Activated naive CD8-positive, alpha-beta T cell treated with anti-CD3 and anti-CD28 coated beads, Interleukin-2, amount 50 U/mL, for 24 hours (primary cell): ENCODE measurements at places on chromosomes 7 and 10.

- DNase-seq, result no peak
Observed at GRCh38 chr7:155303897-155304296, 6.2 kb downstream of the INSIG1 start.

- DNase-seq, result peak; percentile 57
Observed at GRCh38 chr7:129438839-129439651, 4.8 kb downstream of the STRIP2 start.

- no peak for DNase-seq
Observed at GRCh38 chr10:126070476-126071215, 174.3 kb downstream of the FANK1 start.

- DNase-seq, result no peak
Observed at GRCh38 chr7:107016312-107016711, 28.2 kb upstream of the PRKAR2B start.

DNA sequence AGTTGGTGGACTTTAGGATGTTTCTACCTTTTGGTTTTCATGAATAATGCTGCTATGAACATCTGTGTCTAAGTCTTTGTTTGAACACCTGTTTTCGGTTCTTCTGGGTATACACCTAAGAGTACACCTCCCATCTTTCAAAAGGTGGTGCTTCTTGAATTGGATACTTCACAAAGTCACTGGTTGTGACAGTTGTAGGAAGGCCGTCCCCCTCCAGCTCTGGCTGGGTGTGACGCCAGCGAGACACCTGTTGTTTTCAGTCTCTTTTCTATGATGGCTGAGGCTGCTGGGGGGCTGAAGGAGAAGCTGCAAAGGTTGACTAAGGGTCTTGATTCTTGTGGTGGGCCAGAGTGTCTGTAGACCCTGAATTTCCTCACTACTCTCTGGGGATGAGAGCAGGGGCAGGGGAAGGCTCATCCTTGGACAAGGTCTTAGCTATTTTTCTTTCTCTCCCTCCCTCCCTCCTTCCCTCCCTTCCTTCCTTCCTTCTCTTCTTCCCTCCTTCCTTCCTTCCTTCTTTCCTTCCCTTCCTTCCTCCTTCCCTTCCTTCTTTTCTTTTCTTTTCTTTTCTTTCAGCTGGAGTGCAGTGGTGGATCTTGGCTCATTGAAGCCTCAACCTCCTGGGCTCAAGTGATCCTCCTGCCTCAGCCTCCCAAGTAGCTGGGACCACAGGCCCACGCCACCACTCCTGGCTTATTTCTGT, 5.6 kb downstream of the NEURL1 start:
- no peak for DNase-seq

- DNase-seq, result no peak
Observed at GRCh38 chr7:82442492-82443035, 1.0 kb downstream of the CACNA2D1 start.

GRCh38 chr10:69647126-69647525, 17.1 kb downstream of the FAM241B start:
- DNase-seq, result no peak

- no peak for DNase-seq
Observed at GRCh38 chr7:103031781-103032180, 42.8 kb downstream of the FBXL13 start.

DNA sequence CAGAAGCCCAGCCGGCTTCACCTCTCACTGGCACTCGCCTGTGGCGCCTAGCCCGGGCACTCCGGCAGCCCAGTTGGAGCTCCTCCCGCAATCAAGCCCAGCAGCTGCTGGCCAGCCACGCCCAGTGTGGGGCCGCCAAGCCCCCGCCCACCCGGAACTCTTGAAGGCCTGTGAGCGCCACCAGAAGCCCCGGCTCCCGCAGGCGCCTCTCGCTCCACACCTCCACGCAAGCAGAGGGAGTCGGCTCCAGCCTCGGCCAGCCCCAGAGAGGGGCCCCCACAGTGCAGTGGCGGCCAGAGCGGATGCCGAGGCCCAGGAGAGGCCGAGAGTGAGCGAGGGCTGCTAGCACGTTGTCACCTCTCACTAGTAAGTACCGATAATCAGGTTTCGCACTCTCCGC, 240.7 kb downstream of the TFEC start:
- DNase-seq, result no peak

GRCh38 chr7:2018569-2019460, 213.9 kb downstream of the MAD1L1 start:
- no peak for DNase-seq

DNA sequence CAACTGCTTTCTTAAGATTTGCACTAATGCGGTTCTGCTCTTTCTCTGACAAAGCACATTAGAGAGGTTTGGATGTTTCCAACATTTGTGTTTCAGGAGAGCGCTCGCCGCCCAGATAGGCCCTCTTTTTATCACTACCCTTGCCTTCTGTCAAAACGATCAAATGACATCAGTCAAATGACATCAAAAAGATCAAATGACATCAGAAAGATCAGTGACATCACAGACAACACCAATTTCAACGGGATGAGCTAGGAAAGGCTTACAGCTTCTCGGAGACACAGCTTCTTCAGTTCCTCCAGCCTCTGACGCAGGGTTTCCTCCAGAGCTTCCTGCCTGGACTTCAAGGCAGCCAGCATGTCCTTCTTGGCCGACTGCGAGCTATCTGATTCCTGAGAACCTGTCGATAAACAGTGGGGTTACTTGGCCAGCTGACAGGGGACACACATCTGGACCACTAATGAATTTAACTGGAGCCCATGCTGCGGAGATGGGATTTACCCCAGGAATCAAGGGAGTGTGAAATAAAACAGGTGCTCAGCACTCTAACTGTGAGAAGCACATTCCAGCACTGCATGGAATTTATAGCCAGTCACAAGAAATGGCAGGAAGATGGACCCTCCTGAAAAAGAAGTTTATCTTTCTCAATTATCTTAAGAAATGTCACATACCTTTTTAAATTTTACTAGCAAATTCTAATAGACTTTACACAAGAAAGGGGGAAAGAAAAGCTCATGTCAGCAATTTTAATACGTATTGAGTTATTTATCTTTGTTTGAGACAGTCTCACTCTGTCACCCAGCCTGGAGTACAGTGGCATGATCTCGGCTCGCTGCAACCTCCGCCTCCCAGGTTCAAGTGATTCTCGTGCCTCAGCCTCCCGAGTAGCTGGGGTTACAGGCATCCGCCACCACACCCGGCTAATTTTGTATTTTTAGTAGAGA, 88.2 kb downstream of the PRPF18 start:
- no peak for DNase-seq

- DNase-seq, result no peak
Observed at GRCh38 chr10:17181110-17181509, 20.4 kb downstream of the TRDMT1 start.
